ENCODE measurements at places on chromosomes 1 and 21.

DNA sequence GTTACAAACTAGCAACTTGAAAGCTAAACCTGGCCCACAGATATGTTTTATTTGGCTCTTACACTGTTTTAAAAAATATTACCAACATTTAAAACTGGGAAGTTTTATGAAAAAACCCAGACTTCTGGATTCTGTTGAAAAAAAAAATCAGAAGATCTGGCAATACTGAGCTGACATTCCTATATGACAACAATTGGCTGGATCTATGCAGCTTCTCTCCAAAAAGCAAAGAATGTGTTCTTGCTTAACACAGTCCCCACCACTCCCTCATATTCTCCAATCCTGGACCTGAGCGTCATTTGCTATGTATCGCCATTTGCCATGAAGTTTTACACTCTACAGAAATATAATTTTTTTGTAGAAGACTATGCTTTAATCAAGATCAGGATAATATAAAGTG lies 859.6 kb downstream of the LTN1 start:
- DNase-seq = no peak

- no peak for DNase-seq
Measured at GRCh38 chr1:169525391-169525790, 39.6 kb upstream of the SLC19A2 start.

DNA sequence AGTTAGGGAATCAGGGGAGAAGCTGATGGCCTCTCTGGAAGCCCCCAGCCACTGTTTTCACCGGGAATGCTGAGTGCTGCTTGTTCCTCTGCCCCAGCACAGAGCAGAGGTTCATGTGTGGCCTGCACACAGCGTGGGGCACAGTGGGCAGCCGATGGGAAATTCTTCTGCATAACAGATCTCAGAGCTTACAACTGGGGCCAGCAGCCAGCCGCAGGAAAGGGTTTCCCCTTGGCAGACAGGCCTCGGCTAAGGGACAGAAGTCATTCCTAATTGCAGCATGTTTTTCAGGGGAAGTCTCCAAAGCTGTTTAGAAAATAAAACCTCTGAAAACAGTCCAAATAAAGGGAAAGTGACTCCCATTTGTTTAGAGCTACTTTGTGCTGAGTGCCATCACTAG lies 22.6 kb downstream of the HMGB4 start:
- no peak for DNase-seq

- DNase-seq = no peak
Measured at GRCh38 chr1:244052016-244052727, 1.1 kb downstream of the ZBTB18 start.

Measured in activated CD4-positive, alpha-beta T cell treated with anti-CD3 and anti-CD28 coated beads for 24 hours (primary cell).